ENCODE measurements at places on chromosomes 11 and 22.

GRCh38 chr11:125329786-125330185 is 165.2 kb downstream of the PKNOX2 start:
- no peak for DNase-seq

DNA sequence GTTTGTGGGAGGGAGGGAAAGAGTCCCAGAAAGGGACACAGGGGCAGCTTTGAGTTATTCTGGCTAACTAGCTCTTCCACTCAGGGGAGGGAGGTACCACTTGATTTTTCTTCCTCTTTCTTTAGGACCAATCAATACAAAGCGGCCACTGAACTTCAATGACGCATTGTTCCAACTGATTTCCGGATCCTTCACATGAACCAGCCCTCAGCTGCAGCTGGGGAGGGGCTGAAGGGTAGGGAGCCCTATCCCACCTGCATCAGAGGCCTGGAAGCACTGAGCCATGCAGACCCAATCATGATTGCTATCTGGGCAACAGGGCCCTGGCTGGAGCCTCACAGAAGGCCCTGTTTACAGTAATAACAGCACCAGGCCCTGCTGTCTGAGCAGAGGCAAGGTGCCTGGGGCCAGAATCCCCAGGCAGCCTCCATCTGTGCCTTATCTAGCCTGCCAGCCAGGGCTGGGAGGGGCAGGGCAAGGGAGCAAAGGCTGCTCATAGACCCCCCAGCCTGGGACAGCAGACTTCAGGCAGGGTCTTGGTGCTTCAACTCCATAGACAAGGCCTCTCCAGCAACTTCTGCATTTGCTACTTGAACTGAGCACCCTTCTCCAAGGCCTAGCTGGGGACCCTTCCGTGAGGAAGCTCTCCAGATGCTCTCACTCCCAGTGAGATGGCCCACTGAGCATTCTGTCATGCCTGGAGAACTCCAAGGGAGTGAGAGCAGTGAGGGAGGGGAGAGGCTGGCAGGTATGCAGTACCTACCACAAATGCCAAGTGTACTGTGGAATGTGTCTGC is 22.5 kb downstream of the CLPB start:
- no peak for DNase-seq

DNA sequence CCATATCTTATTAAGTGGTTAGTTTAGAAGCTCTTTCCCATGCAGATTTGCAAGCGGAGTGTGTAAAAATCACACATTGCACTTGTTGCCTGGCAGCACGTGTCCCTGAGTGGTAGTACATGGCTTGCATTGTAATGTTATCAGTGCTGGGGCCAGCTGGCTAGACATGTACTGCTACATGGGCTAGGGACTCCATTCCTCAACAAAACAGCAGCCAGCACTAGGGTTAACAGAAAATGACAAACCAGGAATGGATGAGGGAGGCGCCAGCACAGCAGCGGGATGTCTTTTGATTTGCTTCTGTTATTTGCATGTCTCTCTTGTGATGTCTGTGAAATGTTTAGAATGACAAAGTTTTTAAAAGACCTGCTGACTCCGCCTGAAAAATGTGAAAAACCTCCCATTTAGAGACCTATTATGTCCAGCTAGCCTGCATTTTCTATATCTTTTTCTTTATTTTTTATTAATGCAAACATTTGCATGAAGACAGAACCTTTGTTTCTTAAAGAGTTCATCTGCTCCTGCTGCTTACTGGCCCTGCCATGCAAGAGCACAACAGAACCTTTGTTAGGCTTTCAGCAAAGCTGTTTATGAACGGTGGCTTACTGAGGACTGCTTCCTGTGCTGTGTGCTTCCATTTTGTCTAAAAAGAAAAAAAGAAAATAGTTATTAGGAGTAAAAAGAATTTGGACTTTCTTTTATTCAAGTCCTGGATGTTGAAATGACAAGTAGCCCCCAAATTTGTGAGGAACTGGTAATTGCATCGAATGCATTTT is 40.7 kb downstream of the CSTPP1 start:
- no peak for DNase-seq

- no peak for DNase-seq
These were observed 43.0 kb upstream of the ZC3H12C start for GRCh38 chr11:110050201-110050506.

DNA sequence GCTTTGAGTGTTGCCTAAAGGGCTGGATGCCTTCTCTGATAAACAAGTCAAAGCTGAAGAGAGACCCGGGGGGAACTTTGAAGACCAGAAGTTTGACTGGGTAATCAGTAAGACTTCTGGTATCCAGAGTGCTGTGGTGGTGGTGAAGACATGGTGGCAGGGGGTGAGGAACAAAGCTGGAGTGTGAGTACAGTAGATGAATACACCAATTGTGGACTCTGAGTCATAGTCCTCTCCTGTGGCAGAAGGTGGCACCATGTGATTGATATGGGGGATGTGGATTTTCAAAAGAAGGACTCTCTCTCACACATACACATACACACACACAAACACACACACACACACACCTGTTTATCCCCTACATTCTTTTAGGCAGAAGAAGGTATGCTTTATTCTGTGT is 12.3 kb downstream of the MS4A6A start:
- DNase-seq = no peak

DNA sequence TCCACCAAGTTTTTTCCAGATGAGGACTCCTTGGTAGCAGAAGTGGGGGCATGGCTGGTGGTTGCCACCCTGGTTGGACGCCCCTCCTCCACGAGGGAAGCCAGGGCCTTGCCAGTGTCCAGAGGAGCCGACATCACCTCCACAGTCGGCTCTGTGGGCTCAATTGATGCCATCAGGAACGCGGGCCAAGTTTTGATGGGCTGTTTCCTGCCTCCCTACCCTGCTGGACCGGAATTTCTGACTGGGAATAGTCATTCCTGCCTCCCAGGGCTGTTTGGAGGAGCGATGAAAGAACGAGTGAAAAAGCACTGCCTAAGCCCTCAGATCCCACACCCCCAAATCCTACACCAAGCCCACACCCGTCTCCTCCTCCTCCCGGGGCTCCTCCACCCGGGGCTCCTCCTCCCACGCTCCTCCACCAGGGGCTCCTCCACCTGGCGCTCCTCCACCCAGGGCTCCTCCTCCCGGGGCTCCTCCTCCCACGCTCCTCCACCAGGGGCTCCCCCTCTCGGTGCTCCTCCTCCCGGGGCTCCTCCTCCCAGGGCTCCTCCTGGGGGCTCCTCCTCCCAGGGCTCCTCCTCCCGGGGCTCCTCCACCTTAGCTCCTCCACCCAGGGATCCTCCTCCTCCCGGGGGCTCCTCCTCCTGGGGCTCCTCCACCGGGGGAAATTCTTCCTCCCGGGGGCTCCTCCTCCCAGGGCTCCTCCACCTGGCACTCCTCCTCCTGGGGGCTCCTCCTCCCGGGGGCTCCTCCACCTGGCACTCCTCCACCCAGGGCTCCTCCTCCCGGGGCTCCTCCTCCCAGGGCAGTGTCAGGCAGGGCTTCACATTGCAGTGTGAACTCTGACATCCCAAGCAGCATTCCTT is 10.0 kb upstream of the PRR5 start:
- no peak for DNase-seq

All from stimulated activated CD8-positive, alpha-beta memory T cell treated with anti-CD3 and anti-CD28 coated beads, Interleukin-12 subunit alpha, Interleukin-12 subunit beta, amount 100 ng/mL, for 4 hours (primary cell).